Foreskin keratinocyte (primary cell): ENCODE measurements at places on chromosomes 2 and 18. TPM values are rescaled to one million over a fixed set of nuclear protein-coding genes. Genes with fewer than 3 reads are reported as not detected.

Gene LIMS4
- polyA plus RNA-seq, result 0.10 and 0.17 TPM in 2 replicates

Gene ALPG
- polyA plus RNA-seq, result not detected in 2 replicates

Gene C2orf66
- polyA plus RNA-seq, result 0.06 TPM in 2 replicates

Gene ARL4C
- 105 and 111 TPM in 2 replicates for polyA plus RNA-seq

Gene C1D
- polyA plus RNA-seq, result 22.1 and 26.2 TPM in 2 replicates

Gene KIAA2012
- not detected in 2 replicates for polyA plus RNA-seq

Gene SCN2A
- 0.13 and 0.36 TPM in 2 replicates for polyA plus RNA-seq

Gene TXNL4A
- polyA plus RNA-seq, result 187 and 200 TPM in 2 replicates

Gene C2orf15
- 0.36 and 0.50 TPM in 2 replicates for polyA plus RNA-seq

Gene GPR45
- polyA plus RNA-seq, result not detected in 2 replicates

Gene SERPINB11
- not detected in 2 replicates for polyA plus RNA-seq
